ENCODE measurements at places on chromosomes 4 and X.

- no peak for DNase-seq
These were observed 94.3 kb upstream of the FAM47B start for GRCh38 chrX:34848281-34848680.

- no peak for DNase-seq
These were observed 1393.4 kb downstream of the STIM2 start for GRCh38 chr4:28254003-28254402.

GRCh38 chr4:24024157-24024556, 134.3 kb upstream of the PPARGC1A start:
- DNase-seq, result no peak

DNA sequence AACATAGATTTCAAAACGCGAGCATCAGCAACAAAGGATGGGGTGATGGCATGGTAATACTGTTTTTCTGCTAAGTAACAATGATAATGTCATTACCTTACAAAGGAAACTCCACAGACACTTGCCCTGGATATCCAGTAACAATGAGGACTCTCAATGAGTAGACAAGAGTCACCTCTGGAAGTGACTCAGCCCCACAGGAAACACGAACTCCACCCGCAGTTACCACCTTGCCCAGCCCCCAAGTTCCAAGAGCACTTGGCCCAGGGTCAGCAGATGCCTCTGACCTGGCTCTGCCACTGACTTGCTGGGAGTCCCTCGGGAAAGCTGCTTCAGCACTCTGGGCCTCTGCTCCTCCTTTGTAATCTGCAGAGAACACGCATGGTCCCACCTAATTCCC, 110.3 kb upstream of the MAP3K15 start:
- DNase-seq, result peak; percentile 13

GRCh38 chr4:74969507-74970474, 36.9 kb downstream of the PARM1 start:
- DNase-seq, result no peak

DNA sequence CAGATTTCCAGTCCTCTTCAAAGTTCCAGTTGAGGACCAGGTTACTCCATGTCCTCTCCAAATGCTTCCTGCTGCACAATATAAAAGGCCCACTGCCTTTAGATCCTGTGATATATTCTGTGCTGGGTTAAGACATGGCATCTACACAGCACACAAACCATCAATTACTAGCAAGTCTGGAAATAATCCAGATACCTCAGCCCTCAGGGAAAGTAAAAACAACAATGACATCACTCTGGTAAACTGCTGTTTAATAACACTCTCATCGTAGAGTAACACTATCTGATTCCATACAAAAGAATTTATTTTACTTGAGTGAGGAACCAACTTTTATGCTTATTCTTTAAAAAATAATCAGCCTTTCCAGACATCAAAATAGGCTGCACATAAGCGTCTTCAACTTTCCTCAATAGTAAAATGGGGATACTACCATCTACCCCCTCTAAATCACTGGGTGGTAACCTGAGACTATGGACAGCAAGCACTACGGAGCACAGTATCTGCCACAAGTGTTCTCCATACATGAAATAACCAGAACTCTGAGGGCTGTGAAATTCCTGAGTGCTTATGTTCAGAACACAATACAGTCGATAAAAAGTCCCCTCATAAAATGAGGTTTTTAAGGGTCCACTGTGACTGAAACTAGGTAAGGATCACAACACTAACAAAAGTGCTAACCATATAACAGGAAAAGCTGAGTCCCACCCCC, 53.4 kb downstream of the ABCG2 start:
- no peak for DNase-seq

DNA sequence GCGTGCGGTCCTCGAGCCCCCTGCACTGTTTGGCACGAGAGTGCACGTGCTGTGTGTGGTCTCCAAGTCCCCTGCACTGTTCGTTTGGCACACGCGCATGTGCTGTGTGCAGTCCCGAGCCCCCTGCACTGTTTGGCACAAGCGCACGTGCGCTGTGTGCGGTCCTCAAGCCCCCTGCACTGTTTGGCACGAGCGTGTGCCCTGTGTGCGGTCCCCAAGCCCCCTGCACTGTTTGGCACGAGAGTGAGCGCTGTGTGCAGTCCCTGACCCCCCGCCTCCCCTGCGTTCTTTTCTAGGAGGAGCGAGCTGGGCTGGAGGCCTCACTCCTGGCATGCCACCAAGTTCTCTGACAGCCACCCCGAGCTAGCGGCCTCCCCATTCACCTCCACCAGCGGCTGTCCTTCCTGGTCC, 76.5 kb upstream of the CLDN34 start:
- no peak for DNase-seq

- no peak for DNase-seq
These were observed 149.9 kb downstream of the CHIC2 start for GRCh38 chr4:53914313-53915016.

DNA sequence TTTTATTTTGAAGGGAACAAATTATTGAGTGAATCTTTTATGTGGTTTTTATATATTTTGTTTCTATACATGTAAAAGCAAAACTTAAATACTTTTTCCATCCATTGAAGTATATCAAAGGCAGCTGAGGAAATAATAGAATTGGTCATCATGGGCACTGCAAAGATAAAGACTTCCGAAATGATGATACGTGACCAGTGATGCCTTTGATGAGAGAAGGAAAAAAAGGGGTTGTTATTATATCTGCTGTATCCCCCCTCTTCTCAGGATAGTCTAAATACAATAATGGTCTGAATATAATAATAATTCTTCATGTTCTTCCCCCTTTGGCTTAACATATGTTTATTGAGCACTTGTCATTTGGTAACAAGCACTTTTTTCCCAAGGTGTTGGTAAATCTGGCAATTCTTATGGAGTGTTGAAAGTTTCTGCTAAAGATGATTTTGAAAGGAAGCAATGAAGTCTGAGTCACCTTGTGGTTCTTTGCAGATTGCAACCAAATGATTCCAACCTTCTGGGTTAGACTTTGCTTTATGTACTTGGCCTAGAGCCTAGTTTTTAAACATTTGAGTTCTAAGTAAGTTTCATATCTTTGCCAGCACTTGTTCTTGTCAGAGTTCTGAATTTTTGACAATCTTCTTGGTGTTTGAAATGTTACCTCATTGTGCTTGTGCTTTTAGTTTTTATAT, 60.8 kb downstream of the USP9X start:
- no peak for DNase-seq

GRCh38 chrX:3518870-3519269, 172.4 kb upstream of the MXRA5 start:
- no peak for DNase-seq

DNA sequence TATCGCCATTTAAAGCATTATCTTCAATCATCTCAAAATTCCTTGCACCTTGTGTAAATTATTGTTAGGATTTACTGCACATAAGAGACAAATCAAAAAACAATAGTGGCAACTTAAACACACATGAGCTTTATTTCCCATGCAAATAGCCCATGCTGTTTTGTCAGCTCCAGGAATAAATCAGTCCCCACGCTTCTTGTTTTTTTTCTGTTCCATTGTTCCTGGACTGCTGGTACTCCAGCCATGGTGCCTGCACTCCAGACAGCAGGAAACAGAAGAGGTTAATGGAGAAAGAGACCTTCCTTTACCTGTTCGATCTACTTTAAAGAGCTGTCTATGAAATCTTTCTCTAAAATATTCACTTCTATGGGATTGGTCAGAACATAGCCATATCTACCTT, 1515.7 kb upstream of the TENM3 start:
- DNase-seq, result no peak

DNA sequence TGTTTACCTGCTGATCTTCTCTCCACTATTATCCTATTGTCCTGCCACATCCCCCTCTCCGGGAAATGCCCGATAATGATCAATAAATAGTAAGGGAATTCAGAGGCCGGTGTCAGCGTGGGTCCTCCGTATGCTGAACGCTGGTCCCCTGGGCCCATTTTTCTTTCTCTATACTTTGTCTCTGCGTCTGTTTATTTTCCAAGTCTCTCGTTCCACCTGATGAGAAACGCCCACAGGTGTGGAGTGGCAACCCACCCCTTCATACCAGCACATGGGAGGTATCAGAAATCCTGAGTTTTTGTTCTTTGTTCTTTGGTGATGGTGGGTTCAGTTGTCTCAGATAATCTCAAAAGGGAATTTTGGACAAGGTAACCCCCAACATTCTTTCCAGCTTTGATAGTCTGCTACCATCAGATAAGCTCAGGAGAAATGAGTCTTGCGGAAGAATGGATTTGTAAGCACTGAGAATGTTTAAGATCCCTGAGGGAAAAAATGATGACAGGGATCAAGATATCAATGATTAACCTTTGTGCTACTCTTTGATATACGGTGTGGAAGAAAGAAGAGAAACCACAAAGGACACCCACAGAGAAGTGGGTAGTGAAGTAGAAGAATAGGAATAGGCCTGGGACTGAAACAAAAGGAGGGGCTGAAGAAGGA, 117.9 kb downstream of the CEP44 start:
- DNase-seq, result no peak

- DNase-seq, result no peak
These were observed 146.9 kb downstream of the FNIP2 start for GRCh38 chr4:158915683-158916241.

DNA sequence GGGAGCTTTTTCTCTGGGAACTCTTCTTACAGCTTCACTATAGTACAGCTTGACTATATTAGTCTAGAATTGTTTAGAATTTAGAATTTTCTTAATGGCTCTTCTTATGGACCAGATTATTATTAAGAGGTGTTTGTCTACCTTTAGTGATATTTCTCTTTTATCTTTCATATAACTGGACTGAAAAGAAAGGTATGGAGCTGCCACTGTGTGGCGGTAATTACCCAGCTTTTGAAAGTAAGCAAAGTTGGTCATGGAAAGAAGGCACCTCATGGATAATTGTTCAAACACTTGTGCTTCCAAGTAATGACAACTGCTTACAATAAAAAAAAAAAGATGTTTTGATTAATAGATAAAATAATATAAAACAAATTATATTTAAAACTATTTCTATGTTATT, 1112.5 kb downstream of the TECRL start:
- no peak for DNase-seq

GRCh38 chr4:66585767-66586166, 915.5 kb upstream of the EPHA5 start:
- DNase-seq, result no peak

DNA sequence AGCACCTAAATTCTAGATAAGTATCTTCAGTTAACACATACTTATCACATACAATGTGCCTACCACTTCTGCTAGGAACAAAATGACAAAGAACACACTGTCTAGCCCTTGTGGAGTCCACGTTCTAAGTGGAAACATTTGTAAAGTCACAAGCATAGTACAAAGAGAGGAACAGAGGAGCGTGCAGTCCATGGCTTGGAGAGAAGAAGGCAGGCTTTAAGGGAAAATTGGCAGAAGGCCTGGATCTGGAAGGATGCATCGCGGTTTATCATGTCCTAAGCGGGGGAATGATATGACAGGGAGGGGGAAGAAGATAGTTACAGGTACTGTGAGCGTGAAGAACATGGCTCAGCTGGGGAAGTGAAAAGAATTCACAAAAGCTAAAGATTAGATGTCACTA, 218.0 kb downstream of the PRDM5 start:
- DNase-seq, result no peak

DNA sequence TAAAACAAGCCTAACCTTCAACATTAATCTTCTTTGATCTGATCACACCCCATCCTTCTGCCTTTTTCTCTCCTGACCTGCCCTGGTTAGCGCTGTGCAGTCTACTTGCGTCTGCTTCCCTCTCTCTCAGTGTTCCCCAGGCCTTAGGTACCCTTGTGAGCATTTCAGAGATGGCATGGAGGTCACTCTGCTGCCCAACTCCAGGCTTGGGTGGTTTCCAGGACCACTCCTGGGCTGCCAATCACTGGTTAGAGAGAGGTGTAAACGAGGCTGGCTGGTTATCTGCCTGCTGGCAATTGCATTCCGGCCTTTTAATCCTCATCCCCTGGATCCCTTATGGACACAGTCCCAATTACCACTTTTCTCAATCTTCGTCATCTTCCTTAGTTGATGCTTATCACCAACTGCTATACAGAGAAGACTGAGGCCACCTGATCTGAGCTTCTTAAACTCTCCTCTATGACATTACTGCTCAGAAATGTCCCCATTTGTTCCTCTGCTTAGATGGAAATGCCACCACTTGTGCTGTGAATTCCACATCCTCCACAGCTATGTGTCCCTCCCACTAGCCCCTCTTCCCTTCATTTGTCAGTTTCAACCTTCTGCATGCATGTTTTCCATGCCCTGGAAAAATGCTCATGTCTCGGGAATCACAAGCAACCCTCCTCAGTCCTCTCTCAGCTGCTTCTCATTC, 29.0 kb upstream of the BCLAF3 start:
- no peak for DNase-seq

DNA sequence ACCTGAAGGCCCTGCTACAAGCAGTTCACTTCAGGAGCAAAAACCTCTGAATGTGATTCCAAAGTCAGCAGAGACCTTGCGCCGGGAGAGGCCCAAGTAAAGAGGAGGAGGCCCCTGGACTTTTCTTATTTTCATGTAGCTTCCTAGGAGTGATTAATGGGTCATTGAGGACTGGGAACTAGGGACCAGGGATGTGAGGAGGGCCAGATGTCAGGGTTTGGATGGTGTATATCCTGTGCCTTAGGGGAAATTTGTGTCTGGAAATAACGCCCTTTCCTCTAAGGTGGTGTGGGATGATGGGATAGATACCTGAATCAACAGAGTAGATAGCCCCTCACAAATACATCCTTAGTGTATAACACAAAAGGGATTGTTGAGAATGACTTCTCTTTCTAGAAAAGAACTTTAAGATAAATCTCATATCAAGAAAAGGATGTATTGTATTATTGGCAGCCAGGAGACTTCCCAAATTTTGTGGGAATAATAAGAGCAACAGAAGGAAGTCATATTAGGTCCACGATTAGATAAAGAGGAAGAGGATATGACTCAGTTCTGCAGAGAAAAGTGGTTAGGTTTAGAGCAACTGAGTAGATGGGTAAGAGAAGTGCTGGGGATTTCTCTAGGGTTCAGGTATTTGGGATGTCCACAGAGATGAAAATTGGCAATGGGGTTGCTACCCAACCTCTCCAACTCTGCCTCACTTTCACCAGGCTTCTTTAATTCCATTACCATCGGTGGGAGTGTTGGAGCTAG, 1.1 kb downstream of the ITGB1BP2 start:
- no peak for DNase-seq

GRCh38 chrX:9515973-9516538, 51.2 kb downstream of the TBL1X start:
- no peak for DNase-seq

DNA sequence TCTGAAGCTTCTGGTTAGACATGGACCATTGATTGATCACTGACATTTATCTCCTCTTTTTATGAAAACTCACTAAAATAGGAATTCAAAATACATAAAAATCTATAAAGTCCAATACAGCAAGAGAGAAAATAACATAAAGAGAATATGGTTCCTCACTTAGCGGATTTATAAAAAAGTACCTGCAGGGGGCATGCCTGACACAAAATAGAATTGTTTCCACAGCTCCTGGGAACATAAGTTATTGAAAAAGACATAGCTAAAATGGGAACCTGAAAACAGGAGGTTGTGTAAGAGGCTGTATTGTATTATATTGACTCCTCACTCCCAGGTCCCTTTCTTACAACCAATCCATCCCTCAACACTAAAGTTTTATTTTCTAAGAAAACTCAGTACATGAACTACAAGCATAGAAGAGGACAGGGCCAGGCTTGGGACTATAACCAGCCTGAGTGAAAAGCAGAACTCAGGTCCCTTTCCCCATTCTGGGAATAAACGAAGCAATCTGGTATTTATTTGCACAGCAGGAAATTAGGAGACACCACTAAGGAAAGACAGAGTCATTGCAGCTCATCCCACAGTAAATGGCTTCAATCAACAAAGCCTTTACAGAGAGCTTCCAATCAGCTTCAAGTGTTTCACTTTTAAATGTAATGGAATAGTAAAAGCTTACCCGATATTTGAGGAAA, 121.1 kb upstream of the NDST4 start:
- no peak for DNase-seq
